ENCODE measurements at places on chromosomes 7 and 10.
A peak's percentile ranks its signal among the peaks of the same experiment; 100 is the strongest.

DNA sequence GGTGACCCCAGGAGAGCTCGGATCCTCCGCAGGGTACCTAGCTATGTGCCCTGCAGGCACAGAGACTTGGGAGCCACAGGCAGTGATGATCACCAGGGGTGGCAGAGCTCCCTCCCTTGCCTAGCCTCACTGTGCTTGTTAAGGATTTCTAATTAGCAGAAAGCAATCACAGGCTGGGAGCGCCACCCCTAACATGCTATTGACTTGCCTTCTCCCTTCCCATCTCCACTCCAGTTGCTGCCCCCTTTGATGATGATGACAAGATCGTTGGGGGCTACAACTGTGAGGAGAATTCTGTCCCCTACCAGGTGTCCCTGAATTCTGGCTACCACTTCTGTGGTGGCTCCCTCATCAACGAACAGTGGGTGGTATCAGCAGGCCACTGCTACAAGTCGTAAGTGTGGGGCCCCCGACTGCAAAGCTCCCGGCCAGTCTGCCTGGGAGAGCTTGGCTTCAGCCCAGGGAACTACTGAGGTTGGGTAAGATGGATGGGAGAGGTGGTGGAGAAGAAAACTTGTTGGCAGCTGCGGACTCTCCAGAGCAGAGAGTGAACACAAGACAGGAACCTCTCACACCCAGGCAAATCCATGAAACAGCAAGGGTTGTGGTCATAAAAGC lies 1.2 kb downstream of the PRSS1 start:
- DNase-seq = no peak

- no peak for DNase-seq
Observed at GRCh38 chr7:156524818-156525597, 115.6 kb upstream of the RNF32 start.

DNA sequence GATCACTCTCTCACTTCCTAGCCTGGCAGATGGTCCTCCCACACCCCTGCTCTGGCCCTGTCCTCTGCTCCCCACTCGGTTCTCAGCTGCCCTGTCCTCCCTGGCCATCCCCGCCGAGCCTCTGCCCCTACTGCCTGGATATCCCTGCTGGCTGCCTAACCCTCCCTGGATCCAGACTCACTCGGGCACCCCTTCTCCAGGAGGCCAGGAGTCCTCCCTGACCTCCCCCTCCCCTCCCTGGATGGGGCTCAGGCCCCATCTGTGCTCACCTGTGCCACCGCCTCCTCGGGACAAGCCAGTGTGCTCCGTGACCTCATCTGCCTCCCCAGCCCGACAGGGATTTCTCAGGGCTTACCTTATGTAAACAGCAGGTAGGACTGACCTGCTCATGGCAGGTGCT lies 406.1 kb downstream of the TCERG1L start:
- DNase-seq = no peak

DNA sequence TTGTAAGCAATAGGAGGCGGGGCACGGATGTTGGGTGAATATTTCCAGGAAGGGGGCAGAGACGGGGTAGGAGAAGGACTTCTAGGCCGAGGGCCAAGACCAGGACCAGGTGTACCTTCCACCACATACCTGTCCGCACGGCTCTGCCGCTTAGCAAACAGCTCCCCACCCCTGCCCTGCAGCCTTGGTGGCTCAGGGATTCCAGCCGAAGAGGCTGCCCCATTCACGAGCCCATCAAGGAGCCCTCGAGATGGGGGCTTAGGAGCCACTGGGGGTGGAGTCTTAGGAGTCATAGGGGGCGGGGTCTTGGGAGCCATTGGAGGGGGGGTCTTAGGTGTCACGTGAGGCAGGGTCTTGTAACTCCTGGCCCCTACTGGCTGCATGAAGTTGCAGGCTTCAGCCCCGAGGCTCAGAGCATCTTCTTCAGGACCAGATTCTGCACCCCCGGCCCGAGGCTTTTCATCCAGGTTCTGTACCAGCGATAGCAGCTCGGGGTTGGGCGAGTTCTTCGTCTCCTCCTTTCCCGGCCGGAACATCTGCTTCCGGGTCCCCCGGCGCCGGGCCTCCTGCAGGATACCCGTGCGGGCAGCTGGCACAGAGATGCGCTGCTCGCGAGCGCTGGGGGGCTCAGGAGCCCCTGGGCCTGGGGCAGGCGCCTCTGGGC lies 6.1 kb upstream of the MYOZ1 start:
- DNase-seq = no peak

DNA sequence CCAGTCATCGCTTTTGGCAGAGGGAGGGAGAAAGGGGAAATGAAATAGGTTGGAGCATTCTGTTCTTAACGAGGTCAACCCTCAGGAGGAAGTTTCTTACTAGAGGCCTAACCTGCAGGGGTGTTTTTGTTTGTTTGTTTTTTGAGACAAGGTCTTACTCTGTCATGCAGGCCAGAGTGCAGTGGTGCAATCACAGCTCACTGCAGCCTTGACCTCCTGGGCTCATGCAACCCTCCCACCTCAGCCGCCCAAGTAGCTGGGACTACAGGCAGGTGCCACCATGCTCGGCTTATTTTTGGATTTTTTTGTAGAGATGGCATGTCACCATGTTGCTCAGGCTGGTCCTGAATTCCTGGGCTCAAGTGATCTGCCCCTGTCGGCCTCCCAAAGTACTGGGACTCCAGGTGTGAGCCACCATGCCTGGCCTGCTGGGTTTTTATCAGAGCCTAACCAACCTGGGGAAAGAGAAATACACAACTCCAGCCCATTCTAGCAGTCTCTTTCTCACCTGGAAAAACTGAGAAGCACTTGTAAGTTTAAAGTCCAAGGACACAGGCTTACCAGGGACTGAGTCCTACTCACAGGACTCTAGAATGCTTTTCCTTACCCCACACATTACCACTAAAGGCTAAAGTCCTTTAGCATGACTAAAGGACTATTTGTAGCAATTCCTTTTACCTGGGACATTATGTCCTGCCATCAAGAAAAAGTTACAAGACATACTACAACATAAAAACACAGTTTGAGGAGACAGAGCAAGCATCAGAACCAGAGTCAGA lies 101.0 kb upstream of the EGFR start:
- DNase-seq = no peak

GRCh38 chr10:71465551-71466252 lies 69.0 kb downstream of the CDH23 start:
- no peak for DNase-seq

- DNase-seq = no peak
Observed at GRCh38 chr7:141409801-141410329, 141.3 kb upstream of the AGK start.

- no peak for DNase-seq
Observed at GRCh38 chr10:22611425-22612115, 102.8 kb downstream of the PIP4K2A start.

DNA sequence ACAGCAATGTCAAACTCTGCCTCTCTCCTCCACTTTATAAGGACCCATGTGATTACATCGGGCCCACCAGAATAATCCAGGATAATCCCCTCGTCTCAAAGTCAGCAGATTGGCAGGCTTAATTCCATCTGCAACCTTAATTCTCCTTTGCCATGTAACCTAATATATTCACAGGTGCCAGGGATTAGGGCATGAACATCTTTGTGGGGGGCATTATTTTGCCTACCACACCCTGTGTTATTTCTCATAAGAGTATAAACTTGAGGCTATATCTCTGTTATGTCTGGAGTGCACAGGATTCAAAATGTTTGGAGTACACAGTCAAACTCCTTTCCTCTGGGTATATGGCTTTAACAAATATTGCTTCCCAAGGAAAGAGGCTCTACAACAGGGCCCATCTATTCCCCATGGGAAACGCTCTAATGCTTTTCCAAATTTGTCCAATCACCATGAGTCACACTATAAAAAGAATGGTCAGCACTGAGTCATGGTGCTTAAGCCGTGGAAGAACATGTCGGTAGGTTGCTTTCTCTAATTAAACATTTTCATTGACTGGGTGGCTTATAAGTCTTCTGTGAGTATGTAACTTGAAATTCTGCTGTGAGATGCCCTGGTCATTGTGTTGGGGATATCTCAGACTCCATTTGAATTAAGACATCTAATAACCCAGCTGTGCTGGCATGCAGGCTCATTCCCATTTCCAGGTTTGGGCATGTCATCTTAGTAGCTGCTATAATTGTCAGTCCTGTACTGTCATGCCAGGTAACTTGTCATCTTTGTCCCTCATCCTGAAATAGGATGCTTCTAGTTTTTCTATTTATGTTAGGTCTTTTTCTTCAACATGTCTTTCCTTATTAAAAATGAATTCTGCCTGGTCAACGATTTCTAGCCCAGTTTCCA lies 11.5 kb upstream of the AKR1B10 start:
- no peak for DNase-seq

- no peak for DNase-seq
Observed at GRCh38 chr7:126440542-126440941, 812.2 kb downstream of the GRM8 start.

GRCh38 chr10:62130948-62131347 lies 137.7 kb downstream of the RTKN2 start:
- DNase-seq = no peak

- DNase-seq = no peak
Observed at GRCh38 chr7:27167916-27168264, 2.6 kb upstream of the HOXA9 start.

- no peak for DNase-seq
Observed at GRCh38 chr7:84455788-84456187, 261.2 kb upstream of the SEMA3A start.

GRCh38 chr7:82110146-82110840 lies 333.3 kb downstream of the CACNA2D1 start:
- no peak for DNase-seq

GRCh38 chr10:88707429-88708155 lies 1.5 kb downstream of the LIPK start:
- no peak for DNase-seq

GRCh38 chr7:80851896-80852476 lies 66.9 kb downstream of the SEMA3C start:
- no peak for DNase-seq

DNA sequence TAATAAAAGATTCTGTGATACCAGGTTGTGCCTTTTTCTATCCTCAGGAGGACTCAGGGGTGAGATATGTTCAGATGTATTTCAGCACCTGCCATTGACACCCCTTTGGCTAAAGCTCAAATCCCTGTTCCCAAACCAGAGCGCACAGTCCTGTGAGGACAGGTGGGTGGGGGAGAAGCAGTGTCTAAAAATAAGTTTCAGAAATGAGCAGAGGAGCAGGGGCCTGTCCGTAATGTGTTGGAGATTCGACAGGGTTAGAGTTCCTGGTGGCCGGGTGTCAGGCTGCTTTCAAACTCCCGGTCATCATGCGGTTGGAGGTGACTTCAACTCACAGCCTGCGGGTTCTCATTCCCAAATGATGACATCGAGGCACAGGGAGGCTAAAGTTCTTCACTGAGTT lies 211.5 kb downstream of the KLF6 start:
- no peak for DNase-seq

DNA sequence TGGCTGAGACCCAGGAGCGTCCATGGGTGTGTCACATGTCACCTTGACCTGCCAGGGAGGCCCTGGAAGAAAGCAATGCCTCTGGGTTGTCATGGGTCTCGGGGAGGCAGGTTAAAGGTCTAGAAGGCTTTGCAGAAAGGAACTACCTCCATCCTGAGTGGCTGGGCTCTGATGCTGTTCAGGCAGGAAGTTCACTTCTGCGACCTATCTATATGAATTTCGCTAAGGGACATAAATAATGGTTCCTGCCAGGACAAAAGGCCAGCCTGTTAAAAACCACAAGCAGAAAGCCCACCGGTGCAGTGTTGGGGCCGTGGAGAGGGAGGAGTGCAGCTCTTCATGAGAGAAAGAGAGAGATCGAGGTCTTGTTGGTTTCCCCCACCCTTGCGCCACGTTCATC lies 182.9 kb downstream of the PTPN20 start:
- no peak for DNase-seq

DNA sequence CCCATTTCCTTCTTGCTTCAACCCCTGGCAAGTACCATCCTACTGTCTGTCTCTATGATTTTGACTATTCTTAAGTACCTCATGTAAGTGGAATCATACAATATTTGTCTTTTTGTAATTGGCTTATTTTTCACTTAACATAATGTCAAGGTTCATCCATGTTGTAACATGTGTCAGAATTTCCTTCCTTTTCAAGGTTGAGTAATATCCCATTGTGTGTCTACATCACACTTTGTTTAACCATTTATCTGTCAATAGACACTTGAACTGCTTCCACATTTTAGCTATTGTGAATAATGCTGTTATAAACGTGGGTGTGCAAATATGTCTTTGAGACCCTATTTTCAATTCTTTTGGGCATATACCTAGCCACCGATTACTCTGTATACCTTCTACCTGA lies 14.0 kb upstream of the CDK14 start:
- no peak for DNase-seq

DNA sequence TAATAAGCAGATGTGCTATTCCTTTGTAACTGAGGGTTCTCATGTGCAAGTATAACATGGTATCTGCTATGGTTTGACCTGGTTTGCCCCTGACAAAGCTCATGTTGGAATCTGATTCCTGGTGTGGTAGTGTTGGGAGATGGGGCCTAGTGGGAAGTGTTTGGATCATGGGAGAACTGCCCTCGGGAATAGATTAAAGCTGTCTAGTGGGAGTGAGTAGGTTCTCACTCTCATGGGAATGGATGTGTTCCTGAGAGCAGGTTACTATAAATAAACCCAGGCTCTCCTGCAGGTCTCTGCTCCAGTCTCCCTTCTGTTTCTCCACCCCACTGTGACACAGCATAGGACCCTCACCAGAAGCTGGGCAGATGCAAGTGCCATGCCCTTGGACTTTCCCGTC lies 97.7 kb downstream of the ATE1 start:
- no peak for DNase-seq

DNA sequence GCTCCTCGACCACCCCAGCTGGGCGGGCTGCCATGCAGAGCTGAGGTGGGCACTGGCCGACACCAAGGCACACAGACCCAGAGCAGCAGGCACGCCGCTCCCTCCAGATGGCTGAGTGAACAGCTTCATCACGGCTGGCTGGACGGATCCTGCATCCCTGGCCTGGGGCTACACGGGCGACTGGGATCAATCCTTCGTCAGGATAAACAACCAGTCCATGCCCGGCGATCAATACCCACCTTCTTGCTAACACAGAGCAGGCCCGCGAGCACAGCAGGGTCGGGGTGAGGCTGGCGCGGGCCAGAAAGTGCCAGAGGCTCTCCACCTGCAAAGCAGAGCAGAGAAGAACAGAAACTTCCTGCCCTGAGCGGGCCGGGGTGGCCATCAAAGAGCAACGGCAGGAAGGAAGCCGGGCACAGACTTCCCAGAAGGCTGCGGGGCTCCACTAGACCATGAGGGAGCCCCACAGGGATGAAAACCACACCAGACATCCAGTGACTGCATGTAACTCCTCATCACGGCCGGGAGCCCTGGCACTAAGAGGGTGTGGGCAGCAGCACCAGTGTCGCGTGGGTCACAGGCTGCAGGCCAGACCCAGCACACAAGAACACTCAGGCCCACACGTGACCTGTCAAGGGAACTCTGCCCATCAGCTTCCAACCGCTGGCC lies 166.4 kb downstream of the MAD1L1 start:
- no peak for DNase-seq

- DNase-seq = no peak
Observed at GRCh38 chr10:73881221-73881919, 7.0 kb upstream of the CAMK2G start.

GRCh38 chr7:4610768-4611467 lies 71.2 kb upstream of the FOXK1 start:
- DNase-seq = peak; percentile 3

Measured in stimulated activated CD8-positive, alpha-beta memory T cell treated with anti-CD3 and anti-CD28 coated beads, Interleukin-4, amount 100 ng/mL, for 24 hours (primary cell).